ENCODE measurements at places on chromosomes 2 and 18.

- no peak for DNase-seq
These were observed 100.3 kb upstream of the OTOS start for GRCh38 chr2:240240781-240241180.

GRCh38 chr2:27027211-27027651, 5.5 kb upstream of the TMEM214 start:
- DNase-seq, result no peak

DNA sequence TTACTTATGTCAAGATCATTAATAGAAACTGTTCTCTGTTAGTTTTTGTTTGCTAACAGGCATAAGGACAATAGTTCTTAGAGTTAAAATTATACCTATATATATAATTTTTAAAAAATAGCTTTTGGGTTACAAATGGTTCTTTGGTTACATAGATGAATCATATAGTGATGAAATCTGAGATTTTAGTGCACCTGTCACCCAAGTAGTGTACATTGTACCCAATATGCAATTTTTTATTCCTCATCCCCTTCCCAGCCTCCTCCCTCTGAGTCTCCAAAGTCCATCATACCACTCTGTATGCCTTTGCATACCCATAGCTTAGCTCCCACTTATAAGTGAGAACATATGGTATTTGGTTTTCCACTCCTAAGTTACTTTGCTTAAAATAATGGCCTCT, 26.4 kb downstream of the SLC4A1AP start:
- DNase-seq, result no peak

DNA sequence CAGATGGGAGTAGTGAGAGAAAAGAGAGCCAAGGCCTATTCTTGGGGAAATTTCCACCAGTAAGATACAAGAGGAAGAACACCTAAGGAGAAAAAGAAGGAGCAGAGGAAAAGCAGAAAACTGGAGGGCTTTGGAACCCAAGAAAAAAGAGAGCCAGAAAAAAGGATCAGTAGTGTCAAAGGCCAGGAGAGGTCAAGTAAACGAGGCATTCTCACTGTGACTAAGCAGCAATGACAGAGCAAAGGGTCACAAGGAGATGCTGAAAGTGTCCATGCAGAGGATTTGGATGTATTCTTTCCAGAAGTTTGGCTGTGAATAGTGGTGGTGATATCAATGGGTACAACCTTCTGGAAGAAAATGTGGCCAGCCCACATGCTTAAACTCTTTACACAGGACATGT, 109.5 kb downstream of the DYNAP start:
- DNase-seq, result no peak

DNA sequence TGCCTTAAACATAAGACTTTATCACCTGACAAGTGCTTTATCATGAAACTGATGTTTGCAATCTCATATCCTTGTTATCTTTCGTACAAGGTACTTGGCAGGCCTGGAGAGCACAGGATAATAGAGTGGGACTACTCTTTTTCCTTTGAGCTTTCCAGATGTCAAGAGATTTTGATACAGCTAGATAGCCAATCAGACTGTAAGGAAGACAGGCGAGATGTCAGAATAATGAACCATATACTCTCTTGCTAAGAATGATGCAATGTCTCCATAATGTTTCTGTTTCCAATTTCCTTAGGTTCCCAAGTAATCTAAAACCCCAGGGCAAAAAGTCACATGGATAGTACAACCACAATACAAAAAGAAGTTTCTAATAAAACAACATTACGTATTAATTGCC, 313.1 kb downstream of the PDE11A start:
- no peak for DNase-seq

GRCh38 chr2:236813766-236814165, 244.1 kb downstream of the ACKR3 start:
- DNase-seq, result no peak

DNA sequence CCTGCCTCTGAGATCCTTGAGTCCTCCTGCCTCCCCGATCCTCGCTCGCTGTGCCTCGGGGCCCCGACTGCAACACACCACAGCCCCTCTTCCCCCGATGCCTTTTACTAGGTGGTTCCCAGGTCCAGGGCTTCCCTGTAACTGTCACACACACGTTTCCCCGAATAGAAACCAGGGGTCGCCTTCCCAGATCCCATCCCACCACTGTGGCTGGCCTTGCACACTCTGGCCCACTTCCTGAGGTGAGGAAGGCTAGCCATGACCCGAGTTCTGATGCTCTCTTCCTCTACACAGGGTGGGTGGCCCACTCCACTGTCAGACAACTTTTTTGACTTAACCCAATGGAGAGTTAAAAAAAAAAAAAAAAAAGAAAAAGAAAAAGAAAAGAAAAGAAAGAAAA, 139.6 kb upstream of the ASB18 start:
- no peak for DNase-seq
